ENCODE measurements at places on chromosomes 12 and 14. TPM values are rescaled to one million over a fixed set of nuclear protein-coding genes. Genes with fewer than 3 reads are reported as not detected.
A peak's percentile ranks its signal among the peaks of the same experiment; 100 is the strongest.

- DNase-seq: no peak
These were observed 153.8 kb downstream of the BCL11B start for GRCh38 chr14:99118046-99118721.

The DLK1 gene
- not detected for total RNA-seq

The JDP2 gene
- 8.5 TPM for total RNA-seq

The GNB3 gene
- 0.25 TPM for total RNA-seq

The ASCL1 gene
- not detected for total RNA-seq

DNA sequence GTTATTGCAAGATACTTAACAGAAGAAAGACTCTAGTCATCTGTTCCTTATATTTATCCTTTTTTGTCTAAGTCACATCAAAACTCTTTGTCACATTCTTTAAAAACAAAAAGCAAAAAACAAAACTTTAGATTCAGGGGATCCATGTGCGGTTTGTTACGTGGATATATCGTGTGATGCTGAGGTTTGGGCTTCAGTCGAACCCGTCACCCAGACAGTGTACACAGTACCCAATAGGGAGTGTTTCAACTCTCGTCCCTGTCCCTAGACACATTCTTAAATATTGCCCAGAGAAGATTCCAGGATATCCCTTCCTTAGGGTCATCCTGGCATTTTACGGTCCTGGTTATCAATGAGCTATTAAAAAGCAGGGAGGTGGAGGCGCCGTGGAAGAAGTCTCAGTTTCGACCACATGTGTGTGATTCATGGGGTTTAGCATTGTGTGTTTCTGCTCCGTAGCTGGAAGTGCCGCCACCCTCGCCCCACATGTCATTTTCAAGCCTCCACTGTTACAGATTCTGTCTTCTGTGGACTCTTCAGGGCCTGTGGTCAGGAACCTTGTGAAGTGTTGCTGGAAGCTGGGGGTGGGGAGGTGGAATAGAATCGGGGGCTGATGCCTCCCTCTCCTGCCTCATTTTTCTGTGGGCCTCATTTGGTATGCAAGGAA is 19.9 kb downstream of the CCND2 start:
- DNase-seq: no peak

DNA sequence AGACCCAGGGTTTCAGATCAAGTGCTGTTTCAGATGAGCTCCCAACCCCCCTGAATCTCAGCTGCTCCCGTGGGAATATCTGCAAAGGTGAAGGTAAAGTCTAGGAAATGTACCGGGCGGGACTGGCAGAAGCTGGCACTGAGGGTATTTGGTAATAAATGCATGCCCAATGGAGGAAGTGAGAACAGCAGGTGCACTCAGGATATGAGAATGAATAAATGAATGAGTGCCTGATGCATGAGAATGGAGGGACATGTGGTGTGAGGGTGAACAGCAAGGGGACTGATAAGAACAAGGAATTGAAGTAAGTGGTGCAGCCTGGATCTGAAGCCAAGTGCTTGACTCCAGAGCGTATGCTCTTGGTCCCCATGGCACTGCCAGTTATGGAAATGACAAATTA is 11.6 kb downstream of the RAPGEF3 start:
- DNase-seq: no peak

- no peak for DNase-seq
These were observed 210.4 kb downstream of the ITPR2 start for GRCh38 chr12:26622601-26623000.

- DNase-seq: no peak
These were observed 4.7 kb upstream of the GPATCH2L start for GRCh38 chr14:76146976-76147375.

The GLI1 gene
- total RNA-seq: under 0.01 TPM

- DNase-seq: no peak
These were observed 1.2 kb upstream of the LRRK2 start for GRCh38 chr12:40223646-40224045.

- no peak for DNase-seq
These were observed 130.2 kb upstream of the HMGA2 start for GRCh38 chr12:65694130-65694529.

GRCh38 chr14:65043893-65044595 is 57.3 kb downstream of the FNTB start:
- no peak for DNase-seq

DNA sequence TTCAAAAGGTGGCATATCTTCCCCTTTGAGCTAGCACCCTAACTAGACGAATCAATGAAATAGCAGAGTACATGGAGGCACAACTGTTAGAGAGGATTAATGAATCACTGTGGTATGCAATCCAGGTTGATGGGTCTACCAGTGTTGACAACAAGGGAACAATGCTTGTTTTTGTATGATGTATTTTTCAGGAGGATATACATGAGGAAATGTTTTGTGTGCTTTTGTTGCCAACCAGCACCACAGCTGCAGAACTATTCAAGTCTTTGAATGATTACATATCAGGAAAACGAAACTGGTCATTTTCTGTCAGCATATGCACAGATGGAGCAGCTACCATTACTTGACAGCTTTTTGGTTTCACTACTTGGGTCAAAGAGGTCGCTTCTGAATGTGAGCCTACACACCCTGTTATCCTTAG is 142.6 kb downstream of the GPHN start:
- peak; percentile 66 for DNase-seq

- DNase-seq: no peak
These were observed 111.3 kb upstream of the SLC16A7 start for GRCh38 chr12:59484575-59484974.

GRCh38 chr14:87468531-87468930 is 524.5 kb downstream of the GALC start:
- no peak for DNase-seq

DNA sequence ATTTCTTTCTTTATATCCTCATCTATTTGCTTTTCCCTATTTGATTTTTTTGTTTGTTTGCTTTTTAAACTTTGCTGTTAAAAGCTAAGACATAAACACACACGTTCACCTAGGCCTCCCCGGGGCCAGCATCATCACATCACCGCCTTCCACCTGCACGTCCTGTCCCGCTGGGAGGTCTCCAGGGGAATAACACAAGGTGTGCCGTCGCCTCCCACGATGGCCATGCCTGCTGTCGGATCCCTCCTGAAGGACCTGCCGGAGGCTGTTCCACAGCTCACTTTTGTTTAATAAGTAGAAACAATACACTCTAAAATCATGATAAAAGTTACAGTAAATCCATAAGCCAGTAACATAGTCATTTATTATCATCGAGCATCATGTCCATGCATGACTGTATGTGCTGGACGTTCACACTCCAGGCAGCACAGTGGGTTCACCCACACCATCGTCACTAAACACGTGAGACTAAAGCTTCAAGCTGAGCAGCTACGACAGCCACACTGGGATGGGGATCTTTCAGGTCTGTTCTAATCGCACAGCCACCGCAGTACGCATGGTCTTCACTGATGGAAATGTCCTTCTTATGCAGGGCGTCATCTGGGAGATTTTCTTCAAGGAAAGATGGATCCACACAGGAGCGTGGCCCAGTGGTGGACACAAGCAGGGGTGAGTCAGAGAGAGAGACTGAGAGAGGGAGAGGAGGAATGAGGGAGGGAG is 3.6 kb downstream of the RIMBP2 start:
- DNase-seq: no peak

GRCh38 chr14:51188566-51189185 is 51.4 kb upstream of the TMX1 start:
- DNase-seq: no peak

- DNase-seq: no peak
These were observed 54.9 kb downstream of the ZFYVE21 start for GRCh38 chr14:103770500-103770899.

DNA sequence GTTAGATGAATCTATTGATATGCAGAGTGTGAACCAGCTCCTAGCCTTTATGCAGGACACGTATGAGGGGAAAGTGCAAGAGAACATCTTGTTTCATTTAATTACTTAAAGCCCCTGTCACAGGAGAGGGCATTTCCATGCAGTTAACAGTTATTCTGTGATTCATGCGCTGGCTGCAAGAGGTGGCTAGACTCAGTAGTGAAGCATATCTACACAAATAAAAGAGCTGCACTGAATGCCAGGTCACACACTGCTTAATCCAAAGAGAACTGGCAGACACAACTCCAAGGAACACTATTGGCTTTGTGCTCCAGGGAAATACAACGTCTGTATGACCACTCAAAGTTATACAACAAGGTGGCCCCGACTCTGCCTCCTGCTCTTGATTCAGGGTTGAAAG is 394.1 kb downstream of the C12orf75 start:
- DNase-seq: no peak

DNA sequence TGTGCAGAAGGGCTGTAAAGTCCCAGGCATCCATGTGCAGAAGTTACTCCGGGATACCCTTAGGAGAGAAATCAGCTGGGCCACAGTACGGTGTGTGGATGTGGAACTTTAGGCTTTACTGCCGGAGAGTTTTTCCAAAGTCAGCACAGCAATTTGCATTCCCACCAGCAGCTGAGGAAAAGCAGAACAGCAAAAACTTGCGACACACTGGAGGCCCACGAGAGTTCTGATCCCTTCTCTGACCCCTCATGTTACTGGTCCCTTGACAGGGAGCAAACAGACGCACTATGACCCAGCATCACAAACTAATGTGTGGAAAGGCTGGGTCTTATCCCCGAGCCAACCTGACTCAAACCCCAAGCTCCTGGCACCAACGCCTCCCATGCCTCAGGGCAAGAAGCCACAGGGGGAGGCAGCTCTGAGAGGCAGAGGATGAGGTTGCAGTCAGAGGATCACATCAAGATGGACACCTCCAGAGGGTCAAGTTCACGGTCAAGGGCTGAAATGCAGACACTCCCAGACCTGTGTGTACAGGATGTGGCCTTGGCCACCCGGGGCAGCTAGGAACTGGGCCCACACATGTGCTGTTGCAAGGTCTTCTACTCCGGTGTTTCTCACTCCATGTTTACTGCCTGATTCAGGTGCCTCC is 38.6 kb downstream of the CCDC88C start:
- DNase-seq: no peak

GRCh38 chr12:39807043-39807442 is 187.4 kb upstream of the ABCD2 start:
- peak; percentile 6 for DNase-seq

DNA sequence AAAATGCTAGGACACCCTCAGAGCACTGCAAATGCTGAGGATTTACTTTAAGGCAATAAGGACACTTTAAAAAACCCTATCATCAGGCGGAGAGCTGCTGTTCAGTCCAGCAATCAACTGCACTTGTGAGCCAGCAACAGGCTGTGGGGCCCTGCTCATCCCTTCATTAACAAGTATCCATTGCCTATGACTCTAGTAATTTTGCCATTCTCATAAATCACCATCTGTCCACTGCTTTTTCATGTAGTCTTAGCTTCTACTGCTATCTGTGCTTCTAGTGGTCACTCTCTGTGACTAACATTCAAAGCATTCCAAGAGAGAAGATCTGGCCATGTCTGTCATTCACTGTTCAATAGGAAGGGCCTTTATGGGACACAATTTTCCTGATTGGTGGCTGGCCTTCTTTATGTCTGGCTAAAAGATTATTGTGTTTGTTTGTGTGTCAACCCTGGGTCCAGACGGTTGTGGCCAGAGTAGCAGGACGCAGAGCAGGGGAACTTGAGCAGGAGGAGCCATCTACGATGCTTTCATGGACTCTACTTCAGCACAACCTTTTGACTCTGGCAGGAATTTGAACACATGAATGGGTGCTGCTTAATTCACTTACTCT is 3.6 kb upstream of the KRAS start:
- no peak for DNase-seq

DNA sequence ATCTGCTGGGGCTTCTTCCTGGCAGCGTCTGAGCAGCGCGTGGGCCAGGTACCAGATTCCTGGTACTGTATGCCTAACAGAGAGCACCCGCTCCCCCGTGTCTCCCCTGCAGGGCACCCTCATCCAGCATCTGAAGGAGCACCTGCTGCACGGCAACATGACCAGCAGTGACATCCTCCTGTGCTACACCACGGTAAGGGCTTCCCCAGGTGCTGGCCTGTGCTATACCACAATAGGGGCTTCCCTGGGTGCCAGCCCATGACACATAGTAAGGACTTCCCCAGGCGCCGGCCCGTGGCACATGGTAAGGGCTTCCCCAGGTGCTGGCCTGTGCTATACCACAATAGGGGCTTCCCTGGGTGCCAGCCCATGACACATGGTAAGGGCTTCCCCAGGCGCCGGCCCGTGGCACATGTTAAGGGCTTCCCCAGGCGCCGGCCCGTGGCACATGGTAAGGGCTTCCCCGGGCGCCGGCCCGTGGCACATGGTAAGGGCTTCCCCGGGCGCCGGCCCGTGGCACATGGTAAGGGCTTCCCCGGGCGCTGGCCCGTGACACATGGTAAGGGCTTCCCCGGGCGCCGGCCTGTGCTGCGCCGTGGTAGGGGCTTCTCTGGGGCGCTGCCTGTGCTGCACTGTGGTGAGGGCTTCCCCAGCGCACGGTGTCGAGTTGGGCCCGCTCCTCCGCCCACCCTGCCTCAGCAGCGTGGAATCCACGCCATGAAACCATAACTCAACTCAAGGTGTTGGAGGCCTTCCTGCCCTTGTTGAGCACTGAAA is 49.3 kb downstream of the AACS start:
- DNase-seq: no peak

DNA sequence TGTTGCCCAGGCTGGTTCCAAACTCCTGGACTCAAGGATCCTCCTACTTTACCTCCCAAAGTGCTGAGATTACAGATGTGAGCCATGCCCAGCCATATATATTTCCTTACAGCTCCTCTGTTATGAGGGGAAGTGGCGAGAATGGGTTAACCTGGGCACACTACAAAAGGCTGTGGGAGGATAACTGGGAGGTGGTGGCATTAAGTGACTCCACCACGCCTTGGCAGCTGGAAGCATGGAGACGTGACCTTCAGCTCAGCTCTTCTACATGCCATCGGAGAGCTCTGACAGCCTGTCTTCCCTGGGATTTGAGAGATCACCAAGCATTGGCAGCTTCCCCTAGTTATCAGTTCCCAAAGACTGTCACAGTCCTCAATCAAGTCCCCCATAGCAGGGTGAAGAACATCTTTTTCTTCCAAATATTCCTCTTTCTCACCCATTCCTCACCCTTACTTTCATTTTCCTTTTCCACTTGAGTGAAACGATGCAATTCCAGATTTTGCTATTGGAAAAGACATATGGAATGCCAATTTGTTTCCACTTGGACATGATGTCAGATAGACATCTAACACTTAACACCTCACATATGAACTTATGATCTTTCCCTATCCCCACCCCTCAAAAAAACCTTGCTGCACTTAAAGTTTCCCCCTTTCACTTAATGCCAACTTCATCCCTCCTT is 48.5 kb downstream of the PHLDA1 start:
- DNase-seq: no peak

DNA sequence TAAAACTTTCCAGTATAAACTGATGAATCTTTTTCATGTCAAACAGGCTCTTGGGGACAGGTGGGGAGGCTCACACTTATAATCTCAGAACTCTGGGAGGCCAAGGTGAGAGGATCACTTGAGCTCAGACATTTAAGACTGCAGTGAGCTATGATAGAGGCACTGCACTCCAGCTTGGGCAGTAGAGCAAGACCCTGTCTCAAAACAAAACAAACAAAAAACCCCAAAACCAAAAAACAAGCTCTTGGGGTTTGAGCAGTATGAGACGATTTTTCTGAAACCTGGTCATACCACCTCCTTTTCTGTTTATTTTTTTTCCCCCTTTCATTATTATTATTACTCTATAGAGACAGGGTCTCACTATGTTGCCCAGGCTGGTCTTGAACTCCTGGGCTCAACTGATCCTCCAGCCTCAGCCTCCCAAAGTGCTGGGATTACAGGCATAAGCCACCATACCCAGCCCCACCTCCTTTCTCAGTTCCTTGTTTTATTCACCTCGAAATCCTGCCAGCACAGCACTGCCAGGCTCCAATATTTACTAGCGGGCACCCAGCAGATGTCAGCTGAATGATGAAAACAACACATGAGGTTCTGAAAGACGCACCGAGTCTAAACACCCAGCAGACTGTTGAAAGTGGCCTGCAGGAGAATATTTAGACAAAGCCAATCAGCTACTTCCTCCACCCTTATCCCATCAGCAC is 19.5 kb upstream of the CDK17 start:
- no peak for DNase-seq
